ENCODE measurements at places on chromosomes 5 and 9.

DNA sequence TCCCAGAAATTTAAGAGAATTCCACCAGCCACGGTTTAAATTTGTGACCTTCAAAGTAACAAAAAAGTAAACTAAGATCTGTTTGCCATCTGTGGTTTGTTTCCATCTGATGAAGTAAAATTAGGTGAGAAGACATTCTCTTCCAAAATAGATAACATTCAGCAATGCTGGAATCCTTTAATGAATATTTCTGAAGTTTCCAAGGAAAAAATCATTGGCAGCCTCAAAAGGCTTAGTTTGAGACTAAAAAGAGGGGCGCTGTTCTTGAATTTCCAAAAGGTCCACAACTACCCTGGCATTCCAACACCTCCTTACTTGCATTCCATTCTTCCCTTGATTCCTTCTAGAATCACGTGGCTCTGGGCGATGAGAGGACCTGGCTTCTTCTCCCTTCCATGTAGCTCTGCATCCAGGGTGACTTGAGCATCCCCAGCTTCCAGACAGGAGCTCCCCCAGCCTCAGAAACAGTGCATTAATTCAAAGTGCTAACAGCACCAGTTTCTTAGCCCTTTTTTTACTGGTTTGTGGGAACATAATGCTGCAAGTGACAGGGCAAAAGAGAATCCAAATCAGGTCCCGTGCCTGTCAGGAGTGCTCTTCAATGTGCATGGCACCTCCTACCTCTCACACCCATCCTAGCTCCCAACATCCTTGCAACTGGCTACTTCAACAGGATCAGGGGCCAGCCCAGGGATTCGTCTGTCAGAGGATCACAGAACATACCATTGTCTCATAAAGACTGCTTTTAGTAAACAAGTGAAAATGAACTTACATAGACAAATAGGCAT lies 191.5 kb upstream of the S1PR3 start:
- no peaks in the 10 kb centered on the region for H3K36me3 ChIP-seq
- H3K4me3 ChIP-seq: no peak overlapping the region
- H3K27ac ChIP-seq: peak overlapping the region; percentile 32
- no peak for DNase-seq
- no peaks in the 10 kb centered on the region for H3K27me3 ChIP-seq

DNA sequence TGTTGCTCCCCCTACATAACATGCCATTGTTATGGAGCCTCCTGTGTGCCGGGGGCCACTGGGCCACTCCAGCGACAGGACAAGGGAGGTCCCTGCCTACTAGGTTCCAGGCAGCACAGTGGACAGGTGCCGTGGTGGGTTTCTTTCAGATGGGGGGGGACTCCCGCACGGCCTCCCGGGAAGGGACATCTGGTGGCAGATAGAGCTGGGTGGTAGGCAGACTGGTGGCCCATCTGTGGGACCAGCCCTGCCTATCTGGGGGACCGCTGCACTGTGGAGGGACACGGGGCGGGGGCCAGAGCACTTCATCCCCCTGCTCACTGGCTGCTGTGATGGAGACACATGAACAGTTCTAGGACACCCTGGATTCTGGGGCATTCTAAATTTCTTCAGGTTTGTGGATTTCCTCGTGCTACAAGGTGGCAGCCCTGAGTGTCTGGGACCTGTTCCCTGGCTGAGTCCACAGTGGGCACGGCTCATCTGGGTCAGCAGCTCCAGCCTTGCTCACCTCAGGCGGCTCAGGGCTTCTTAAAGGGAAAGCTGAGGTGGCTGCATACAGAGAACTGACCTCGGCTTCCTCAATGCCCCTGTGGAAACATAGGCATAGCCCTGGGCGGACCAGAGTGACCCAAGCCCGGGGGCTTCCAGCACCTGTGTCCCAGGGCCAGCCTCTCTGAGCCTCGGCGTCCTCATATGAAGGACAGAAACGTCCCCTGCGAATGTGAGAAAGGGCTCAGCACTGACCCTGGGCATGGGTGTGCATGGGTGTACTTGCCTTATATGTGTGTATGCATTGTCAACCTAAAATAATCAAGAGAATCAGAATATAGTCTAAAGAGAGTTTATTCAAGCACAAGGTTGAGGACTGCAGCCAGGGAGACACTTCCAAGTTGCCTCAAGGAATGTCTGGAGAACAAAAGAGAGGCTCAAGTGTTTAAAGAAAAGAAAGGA lies 22.5 kb downstream of the FGD3 start:
- H3K4me3 ChIP-seq: no peak overlapping the region
- H3K36me3 ChIP-seq: no peaks in the 10 kb centered on the region
- no peaks in the 10 kb centered on the region for H3K4me1 ChIP-seq
- peak; percentile 56 for DNase-seq
- H3K27ac ChIP-seq: no peak overlapping the region

DNA sequence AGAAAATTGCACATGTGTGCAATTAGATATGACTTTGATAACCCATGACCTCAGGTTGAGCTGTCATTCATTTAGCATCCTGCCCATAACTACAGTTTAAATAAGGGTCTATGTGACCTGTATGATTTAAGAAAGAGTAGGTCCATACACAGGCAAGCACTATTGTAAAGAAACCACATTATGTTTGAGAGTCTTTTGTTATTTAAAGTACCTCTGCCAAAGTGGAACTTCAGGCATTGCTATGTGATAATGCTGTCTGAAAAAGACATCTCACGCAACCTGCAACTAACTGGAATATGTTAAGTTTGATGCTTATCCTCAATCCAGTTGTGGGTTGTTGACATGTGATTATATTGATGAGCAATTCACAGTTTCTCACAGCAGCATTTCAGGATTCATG lies 317.0 kb downstream of the TMEM161B start:
- no peaks in the 10 kb centered on the region for H3K4me1 ChIP-seq
- H3K36me3 ChIP-seq: no peaks in the 10 kb centered on the region
- no peak overlapping the region for H3K4me3 ChIP-seq
- H3K27me3 ChIP-seq: no peaks in the 10 kb centered on the region
- no peak for DNase-seq

DNA sequence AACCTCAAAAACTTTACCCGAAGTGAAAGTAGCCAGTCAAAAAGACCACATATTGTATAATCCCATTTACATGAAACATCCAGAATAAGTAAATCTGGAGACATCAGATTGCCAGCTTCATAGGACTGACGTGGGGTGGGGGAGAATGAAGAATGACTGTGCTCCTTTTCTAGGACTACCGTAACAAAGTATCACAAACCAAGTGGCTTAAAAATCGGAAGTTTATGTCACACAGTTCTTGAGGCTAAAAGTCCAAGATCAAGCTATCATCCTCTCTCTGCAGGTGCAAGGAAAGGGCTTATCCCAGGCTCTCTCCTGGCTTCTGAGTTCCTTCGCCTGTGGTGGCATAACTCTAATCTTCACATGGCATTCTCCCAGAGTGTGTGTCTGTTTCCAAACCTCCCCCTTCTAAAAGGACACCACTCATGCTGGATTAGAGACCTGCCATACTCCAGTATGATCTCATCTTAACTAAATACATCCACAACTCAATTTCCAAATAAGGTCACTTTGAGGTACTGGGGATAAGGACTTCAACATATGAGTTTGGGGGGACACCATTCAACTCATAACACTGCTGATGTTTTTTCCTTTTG lies 25.5 kb downstream of the ADAM19 start:
- H3K27me3 ChIP-seq: no peaks in the 10 kb centered on the region
- DNase-seq: no peak
- H3K36me3 ChIP-seq: no peaks in the 10 kb centered on the region
- H3K27ac ChIP-seq: peak overlapping the region; percentile 86
- H3K4me3 ChIP-seq: no peak overlapping the region

DNA sequence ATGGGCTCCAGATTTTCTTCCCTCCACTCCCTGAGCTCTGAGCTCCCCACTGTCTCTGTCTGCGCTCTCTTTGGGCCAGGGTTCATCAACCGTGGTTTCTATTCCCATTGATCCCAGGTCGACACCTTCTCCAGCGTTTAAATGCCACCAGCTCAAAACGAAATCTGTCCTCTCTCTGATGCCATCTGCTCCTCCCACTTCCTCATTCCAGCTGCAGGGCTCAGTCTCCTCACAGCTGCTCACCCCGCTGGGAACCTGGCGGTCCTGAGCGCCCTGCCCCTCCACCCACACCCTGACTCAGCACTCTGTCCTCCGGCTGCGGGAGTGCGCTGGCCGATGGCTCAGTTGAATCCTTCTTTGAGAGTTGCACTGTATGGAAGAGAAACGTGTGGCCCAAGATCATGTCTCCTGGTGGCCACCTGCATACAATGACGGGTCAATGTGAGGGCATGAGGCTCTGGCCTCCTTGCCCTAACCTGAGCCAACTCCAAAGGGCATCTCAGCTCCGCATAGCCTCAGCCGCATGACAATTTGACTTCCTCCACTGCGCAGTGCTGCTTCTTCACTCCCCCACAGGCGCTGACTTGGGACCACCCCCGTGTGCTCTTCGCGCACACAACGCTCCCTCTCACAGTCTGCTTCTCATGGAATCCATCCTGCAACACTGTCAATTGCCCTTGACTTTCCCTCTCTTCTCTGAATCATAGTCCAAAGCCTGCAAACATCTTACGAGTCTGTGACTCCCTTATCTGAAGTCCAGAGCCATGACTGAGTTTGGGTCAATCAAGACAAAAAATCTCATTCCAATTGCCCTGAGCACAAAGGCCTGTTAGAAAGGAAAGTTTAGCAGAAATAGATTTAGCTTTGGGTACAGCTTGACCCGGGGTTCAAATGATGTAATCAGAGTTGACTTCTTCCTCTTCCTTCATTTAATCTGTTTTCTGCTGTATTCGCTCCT lies 82.4 kb downstream of the PTCH1 start:
- H3K4me3 ChIP-seq: no peak overlapping the region
- H3K4me1 ChIP-seq: no peaks in the 10 kb centered on the region
- no peaks in the 10 kb centered on the region for H3K27me3 ChIP-seq
- no peaks in the 10 kb centered on the region for H3K36me3 ChIP-seq
- H3K27ac ChIP-seq: no peak overlapping the region
- DNase-seq: no peak

GRCh38 chr5:7325975-7326913 lies 69.7 kb upstream of the ADCY2 start:
- no peak for DNase-seq
- H3K27me3 ChIP-seq: no peaks in the 10 kb centered on the region
- H3K4me3 ChIP-seq: no peak overlapping the region
- H3K27ac ChIP-seq: no peak overlapping the region

GRCh38 chr9:35293376-35293964 lies 131.7 kb downstream of the UNC13B start:
- H3K27ac ChIP-seq: no peak overlapping the region
- no peaks in the 10 kb centered on the region for H3K4me1 ChIP-seq
- no peaks in the 10 kb centered on the region for H3K27me3 ChIP-seq
- no peak for DNase-seq

- H3K27ac ChIP-seq: no peak overlapping the region
- DNase-seq: peak; percentile 55
- H3K27me3 ChIP-seq: no peaks in the 10 kb centered on the region
- H3K4me1 ChIP-seq: peaks cover 38% of the 10 kb centered on the region
- no peaks in the 10 kb centered on the region for H3K36me3 ChIP-seq
- no peak overlapping the region for H3K4me3 ChIP-seq
Observed at GRCh38 chr9:94909965-94910730, 183.6 kb downstream of the AOPEP start.

- H3K4me1 ChIP-seq: no peaks in the 10 kb centered on the region
- H3K4me3 ChIP-seq: no peak overlapping the region
- H3K27me3 ChIP-seq: no peaks in the 10 kb centered on the region
- no peak overlapping the region for H3K27ac ChIP-seq
- no peaks in the 10 kb centered on the region for H3K36me3 ChIP-seq
Observed at GRCh38 chr5:164671640-164672039, 1166.2 kb downstream of the MAT2B start.

DNA sequence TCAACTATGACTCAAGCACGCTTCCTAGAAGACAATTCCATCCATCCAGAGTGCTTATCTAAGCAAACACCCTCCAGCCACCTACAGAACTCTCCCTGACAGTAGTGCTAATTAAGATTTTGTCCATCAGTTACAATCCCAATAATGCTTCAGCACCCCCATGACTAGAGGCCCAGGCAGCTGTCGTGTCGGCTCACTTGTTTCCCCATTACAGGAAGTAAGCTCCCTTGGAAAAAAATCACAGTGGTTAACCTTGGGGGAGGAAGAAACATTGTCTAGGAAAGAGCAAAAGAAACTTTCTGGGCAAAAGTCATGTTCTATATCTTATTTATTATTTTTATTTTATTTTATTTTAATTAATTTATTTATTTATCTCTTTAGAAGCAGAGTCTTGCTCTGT lies 108.8 kb upstream of the LPAR1 start:
- no peak overlapping the region for H3K27ac ChIP-seq
- no peaks in the 10 kb centered on the region for H3K4me1 ChIP-seq
- H3K36me3 ChIP-seq: no peaks in the 10 kb centered on the region
- DNase-seq: no peak
- no peak overlapping the region for H3K4me3 ChIP-seq

- H3K4me3 ChIP-seq: no peak overlapping the region
- H3K27me3 ChIP-seq: no peaks in the 10 kb centered on the region
- H3K4me1 ChIP-seq: peaks cover 9% of the 10 kb centered on the region
- H3K27ac ChIP-seq: no peak overlapping the region
Observed at GRCh38 chr5:149936700-149937091, 7.9 kb downstream of the PDE6A start.

- peaks cover 74% of the 10 kb centered on the region for H3K36me3 ChIP-seq
- H3K27me3 ChIP-seq: no peaks in the 10 kb centered on the region
- no peak for DNase-seq
- H3K27ac ChIP-seq: peak overlapping the region; percentile 68
Observed at GRCh38 chr9:33129886-33130881, 37.0 kb downstream of the B4GALT1 start.

DNA sequence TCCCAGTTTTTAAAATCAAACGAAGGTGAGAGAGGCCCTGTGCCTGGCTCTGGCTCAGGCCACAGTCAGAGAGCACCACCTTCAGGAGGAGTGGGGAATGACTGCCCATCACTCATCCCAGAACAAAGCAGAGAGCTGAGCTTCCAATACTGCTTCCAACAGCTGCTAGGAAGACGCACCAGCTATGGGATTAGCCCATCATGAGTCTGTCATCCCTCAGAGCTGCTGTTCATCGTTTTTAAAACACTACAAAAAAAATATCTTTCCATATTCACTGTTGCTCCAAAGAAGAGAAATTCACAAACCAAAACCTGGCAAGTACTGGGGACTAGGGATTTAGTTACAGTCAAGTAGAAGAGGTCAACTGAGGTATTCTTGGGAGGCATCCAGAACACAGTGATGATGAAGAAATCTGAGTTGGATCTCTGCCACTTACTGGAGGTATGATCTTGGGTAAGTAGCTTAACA lies 102.4 kb downstream of the CDK5RAP2 start:
- peaks cover 37% of the 10 kb centered on the region for H3K4me1 ChIP-seq
- DNase-seq: peak; percentile 71
- H3K27me3 ChIP-seq: no peaks in the 10 kb centered on the region
- peaks cover 7% of the 10 kb centered on the region for H3K36me3 ChIP-seq
- no peak overlapping the region for H3K27ac ChIP-seq
- no peak overlapping the region for H3K4me3 ChIP-seq

DNA sequence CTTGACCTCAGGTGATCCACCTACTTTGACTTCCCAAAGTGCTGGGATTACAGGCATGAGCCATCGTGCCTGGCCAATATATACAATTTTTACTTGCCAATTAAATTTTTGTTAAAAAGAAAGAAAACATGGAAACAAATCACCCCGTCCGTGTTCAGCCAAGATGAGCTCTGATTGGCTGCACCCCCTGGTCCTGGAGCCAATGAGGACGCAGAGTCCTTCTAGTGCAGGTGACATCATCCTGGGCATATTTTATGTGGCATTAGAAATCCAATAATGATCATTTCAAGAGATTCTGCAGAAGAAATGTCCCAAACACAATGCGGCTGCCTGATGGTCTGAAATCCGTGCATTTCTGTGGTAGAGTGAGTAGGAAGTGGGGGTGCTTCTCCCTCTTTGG lies 159.5 kb downstream of the GAPVD1 start:
- no peak overlapping the region for H3K27ac ChIP-seq
- H3K27me3 ChIP-seq: no peaks in the 10 kb centered on the region

Measured in right atrium auricular region (tissue), 2 donors.